ENCODE measurements at places on chromosomes 12 and 14.

DNA sequence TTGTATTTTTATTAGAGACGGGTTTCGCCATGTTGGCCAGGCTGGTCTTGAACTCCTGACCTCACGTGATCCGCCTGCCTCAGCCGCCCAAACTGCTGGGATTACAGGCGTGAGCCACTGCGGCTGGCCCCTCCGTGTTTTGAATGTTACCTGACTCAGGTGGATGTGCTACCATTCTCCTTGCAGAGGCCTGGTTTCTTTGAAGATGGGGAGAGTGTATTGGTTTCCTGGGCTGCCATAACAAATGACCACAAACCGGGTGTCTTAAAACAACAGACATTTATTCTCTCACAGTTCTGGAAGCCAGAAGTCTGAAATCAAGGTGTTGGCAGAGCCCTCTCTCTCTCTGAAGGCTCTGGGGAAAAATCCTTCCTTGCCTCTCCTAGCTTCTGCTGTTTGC, 98.0 kb downstream of the IRF2BPL start:
- no peak for DNase-seq

DNA sequence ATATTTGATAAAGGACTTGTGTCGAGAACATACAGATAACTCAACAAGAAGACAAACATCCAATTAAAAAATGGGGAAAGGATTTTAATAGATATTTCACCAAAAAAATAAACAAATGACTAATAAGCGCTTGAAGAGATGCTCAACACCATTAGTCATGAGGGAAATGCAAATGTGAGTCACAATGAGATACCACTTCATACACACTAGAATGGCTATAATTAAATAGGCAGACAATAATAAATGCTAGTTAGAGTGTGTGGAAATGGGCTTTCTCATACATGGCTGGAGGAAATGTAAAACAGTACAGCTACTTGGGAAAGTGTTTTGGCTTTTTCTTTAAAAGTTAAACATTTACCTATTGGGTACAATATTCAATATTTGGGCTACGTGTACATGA, 34.8 kb downstream of the DLK1 start:
- no peak for DNase-seq

- peak; percentile 31 for DNase-seq
Measured at GRCh38 chr12:53623548-53624385, 2.4 kb downstream of the ATF7 start.

GRCh38 chr14:97179573-97179972, 382.4 kb downstream of the VRK1 start:
- DNase-seq, result no peak

DNA sequence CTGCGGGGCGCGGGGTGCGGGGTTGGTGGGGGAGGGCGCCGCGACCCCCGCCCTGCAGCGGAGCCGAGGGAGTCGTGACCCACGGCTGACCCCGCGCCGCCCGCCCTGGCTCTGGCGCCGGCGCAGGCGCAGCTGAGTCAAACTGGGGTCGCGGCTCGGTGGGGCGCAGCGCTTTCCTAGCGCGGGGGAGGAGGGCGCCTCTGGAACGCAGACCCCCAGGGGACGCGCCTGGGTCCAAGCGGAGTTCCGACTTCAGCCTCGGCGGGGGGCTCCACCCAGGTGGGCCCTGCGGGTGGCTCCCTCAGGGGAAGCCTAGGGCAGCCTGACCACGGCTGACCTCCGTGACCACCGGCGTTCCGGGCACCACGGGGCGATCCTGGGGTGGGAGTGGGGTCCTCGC, 467 bp upstream of the ANHX start:
- DNase-seq, result no peak

Data from thyroid gland (tissue), 4 donors.